AML-193 (cell line): ENCODE measurements at places on chromosomes 1 and 21.

DNA sequence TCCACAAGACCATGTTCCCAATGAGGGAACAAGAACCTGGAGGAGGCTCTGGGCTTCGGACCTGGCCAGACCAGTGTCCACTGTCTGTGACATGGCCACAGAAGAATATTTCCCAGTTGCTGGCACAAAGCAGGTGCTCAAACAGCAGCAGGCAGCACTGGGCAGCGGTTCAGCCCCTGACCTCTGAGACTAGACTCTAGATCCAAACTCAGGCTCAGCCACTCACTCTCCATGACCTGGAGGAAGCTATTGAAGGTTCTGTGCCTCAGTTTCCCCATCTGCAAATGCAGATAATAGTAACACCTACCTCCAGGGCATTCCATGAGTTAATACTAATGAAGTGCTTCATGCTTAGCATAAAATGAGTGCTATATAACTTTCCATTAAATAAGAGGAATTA, 8.0 kb downstream of the TMPRSS2 start:
- DNase-seq: no peak

DNA sequence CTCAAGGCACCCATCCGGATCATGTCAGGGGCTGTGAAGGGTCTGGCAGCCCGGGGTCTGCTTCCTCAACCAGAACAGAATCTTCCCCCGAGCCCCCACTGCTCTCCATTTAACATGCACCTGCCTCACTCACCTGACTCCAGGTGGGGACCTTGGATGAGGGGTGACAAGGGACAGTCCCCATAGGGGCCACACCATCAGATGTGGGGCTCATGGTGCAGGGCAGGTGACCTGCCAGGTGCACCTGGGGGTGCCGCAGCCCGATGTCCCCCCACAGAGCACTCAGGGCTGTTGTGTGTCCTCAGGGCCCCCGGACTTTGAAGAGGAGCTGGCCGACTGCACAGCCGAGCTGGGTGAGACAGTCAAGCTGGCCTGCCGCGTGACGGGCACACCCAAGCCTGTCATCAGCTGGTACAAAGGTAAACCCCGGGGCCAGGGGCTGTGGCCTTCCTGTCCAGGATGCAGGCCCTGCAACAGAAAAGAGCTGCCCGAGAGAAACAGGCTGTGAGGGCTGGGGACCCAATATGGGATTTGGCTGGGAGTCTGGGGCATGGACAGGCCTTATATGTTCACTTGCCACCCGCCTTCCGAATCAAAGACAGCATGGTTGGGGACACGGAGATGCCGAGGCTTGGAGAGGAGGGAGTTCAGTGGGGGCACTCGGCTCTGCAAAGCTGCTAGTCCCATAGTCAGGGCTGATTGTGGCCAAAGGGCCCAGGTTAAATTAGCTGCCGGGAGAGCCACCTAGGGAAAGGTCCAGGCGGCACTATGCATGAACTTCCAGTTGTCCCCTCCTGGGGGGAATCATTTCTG, 64.6 kb downstream of the TRIM11 start:
- DNase-seq: no peak

DNA sequence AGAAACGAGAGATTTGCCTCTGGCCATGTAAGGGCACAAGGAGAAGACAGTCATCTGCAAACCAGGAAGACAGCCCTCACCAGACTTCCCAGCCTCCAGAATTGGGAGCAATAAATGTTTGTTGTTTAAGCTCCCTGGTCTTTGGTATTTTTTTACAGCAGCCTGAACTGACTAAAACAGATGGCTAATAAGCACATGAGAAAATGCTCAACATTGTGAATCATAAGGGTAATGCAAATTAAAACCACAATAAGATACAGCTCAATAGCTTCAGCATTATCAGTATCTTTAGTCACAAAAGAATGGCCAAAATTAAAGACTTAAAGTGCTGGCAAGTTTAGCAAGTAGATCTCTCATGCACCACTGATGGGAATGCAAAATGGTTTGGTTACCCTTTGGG, 11.7 kb downstream of the UBE2G2 start:
- no peak for DNase-seq

DNA sequence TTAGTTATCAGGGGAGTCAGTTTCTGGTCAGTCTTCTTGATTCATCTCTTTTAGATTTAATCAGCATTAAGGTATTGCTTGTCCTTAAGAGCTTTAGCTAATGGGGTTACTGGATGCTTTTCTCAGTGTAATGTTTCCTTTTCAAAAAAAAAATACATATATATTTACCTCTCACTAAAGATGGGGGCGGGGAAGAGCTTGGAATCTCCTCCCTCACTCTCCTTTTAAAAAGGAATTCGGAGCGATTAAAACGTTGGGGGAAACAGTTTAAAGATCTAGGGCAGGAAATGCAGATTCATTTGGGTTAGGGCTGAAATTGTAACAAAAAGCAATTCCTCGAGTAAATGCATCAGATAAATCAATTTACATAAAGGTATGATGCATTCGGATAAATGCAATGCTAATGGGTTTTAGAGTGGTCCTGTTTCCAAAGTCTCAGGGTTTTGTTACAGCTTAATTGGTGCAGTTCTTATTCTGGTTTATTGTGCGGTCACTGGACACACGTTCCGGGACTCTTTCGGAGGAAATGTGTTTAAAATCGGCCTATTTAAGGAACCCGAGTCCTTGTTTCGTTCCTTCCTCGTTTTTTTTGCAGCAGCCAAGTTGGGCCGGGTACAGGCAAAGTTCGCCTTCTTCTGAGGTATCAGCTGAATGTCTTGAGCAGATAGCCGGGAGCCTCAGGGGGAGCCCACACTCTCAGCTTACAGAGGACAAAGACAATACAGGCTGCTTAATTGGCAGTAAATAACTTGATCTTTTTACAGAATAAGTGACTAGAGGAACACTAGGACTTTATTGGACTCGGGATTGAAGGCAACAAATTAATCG, 1.6 kb downstream of the LMO4 start:
- DNase-seq: no peak

DNA sequence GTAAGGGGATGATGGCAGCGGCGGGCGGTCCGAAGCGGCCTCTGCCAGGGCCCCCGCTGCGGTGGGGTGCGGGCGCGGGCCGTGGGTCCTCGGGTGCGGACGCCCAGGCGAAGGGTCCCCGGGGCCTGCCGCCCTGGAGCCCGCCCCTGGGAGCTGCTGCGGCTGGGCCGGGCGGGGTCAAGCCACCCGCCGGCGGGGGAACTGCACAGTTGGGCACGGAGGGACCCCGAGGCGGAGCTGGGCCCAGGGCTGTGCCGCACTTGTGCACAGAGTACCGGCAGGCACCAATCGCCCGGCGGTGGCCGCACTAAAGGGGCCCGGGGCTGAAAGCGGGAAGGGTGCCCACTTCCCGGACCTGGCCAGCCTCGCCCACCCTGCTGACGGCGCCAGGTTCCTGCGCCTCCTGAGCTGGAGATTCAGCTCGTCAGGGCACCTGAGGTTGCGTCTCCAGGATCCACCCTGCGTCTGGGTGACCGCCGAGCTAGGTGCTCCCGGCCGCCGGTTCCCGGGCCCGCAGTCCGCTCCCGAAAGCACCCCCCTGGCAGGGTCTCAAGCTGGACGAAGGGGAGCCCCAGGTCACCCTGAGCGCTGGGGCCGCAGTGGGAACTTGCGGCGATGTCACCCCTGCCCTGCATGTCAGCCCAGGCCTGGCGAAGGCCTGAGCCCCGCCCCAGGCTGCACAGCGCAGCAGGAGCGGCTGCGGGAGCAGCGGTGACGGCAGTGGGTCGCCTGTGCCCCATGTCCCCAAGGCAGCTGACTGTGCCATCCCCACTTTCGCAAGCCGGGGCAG, 56.7 kb upstream of the ETV3 start:
- no peak for DNase-seq

- DNase-seq: no peak
These were observed 28.2 kb downstream of the CNN3 start for GRCh38 chr1:94898491-94899385.

DNA sequence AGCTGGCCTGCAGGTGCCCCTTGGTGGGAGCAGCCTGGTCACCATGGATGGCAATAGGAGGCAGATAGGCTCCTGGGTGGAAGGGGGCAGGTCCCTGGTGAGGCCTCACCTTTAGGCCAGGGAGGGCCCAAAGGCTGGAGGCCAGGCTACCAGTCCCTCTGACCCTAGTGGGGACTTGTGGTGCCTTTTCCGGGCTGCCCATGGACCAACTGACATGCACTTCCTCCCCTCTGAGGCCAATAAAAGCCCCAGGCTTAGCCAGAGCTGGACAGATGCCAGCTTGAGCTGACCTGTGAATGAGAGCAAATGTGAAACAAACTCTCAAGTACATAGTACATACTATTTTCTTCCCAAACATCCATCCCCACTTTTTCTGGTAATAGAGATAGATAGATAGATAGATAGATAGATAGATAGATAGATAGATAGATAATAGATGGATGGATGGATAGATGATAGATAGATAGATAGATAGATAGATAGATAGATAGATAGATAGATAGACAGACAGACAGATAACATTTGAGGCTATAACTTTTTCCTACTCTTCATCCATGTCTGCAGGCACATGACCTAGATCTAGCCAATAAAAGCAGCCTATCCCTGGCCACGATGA, 9.2 kb upstream of the CTTNBP2NL start:
- no peak for DNase-seq

DNA sequence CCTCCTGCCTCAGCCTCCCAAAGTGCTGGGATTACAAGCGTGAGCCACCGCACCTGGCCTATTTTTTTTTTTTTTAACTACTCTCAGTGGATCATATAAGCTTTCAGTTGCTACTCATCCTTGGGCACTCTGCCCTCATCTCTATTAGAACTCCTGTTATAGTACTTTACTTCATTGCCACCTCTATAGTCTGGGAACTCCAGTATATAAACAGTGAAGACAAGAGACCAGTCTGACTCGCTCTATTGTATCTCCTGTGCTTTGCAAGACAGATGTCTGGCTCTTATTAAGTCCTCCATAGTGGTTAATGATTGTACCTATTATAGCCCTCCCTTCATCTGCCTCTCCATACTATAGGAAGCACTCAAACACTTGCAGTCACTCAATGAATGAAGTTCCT, 15.1 kb downstream of the KHDRBS1 start:
- DNase-seq: no peak

DNA sequence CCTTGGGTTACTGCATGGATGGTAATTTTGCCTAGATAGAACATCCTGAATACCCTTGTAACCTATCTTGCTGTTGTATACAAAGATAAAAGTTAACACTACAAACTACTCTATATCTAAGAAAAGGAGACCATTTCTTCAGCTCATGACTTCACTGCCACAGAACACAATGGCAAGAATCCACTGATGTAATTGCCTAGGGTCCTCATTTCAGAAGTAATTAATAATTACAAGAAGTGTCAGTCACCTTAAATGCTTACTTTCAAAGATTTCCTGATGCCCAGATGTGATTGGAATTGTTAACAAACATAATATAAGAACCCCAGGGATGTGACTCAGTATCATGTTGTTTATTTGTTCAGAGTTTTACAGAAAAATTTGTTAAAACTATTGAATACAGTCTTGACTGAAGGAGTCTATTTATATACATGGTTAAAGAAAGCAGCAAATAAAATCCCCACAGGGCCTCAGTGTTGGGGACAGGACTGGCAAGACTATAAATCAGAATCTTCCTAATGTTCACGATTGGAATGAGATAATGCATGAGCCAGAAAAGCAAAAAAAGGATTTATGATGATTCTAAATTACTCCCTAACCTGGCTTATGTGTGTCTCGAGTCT, 83.9 kb downstream of the CRB1 start:
- DNase-seq: no peak

- no peak for DNase-seq
These were observed 7.3 kb downstream of the TNNI1 start for GRCh38 chr1:201414051-201414738.

DNA sequence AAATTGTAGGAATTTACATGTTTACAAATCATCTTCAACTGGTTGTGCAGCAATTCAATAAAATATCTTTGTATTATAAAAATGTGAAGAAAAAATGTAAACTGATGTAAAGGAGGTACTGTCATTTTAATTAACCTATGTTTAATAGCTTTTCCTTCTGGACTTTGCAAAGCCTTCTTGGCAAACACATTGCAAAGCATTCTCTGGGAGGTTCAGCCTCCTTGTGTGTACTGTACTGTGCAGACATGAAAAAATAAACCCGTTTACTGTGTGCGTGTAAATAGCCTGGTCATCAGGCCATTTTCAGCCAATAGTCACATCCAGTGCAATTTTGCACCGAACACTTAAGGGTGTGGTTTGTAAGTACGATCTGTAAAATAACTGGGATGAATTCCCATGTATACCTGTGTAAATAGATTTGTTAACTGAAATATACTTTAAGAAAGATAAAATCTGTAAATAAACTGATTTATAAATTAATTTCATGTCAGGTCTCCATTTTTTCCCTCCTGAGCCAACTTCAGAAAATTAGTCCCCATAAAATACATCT, 40.2 kb upstream of the QSOX1 start:
- no peak for DNase-seq

GRCh38 chr1:22613951-22614350, 22.5 kb upstream of the C1QA start:
- DNase-seq: no peak

DNA sequence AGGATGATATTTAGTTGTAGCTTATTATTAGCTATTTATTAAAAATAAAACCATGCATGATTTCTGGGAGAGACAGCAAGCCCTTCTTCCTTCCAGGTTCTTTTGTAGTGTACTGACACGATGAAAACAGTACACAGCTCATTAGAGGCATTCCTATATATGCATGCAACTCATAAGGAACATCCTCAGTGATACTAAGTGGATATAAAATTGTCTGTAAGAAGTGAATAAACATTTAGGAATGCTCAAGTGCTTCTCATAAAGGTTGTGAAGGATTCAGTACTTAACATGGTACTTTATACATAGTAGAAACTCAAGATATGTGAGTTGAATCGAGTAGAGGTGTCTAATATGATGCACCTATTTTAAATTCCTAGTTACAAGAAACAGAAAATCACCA, 287.7 kb downstream of the SDCCAG8 start:
- no peak for DNase-seq
